ENCODE measurements at places on chromosomes 6 and 20.

DNA sequence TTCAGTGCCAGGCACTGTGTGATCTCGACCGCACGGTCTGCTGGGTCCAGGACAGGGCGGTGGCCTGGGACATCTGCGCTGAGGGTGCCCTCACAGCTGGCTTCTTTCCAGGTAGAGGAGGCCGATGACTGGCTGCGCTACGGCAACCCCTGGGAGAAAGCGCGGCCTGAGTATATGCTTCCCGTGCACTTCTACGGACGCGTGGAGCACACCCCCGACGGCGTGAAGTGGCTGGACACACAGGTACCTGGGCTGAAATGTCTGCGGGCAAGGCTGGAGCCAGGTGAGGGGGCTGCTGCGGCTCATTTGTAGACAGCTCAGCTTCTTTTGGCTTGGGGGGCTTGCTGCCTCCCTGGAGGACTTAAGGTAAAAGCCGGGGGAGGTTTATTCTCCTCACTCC lies 26.6 kb downstream of the PYGB start:
- DNase-seq = no peak

GRCh38 chr20:2816030-2816582 lies at the start of gene TMEM239:
Gene TMEM239, plus strand, starts transcription at chr20:2816364. Its CDS starts 191 bp downstream, at chr20:2816555.
- DNase-seq = no peak

GRCh38 chr20:25126204-25127029 lies 44.5 kb upstream of the VSX1 start:
- DNase-seq = no peak

DNA sequence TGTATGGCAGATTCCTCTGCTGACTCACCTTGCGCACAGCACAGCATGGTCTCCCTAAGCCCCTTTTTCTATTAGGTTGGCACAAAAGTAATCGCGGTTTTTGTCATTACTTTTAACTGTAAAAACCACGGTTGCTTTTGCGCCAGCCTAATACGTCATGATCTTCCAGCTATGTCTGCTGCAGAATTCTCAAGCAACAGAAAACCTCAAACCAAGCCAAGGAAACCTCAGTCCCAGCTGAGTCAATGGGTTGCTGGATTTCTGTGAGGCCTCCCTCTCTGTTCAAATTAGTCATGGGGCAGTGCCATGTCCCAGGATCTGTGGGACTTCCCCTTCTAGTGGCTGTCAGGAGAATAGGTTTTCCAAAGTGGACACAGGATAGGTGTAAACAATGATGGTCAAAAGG lies 15.7 kb upstream of the ENPP1 start:
- DNase-seq = no peak

DNA sequence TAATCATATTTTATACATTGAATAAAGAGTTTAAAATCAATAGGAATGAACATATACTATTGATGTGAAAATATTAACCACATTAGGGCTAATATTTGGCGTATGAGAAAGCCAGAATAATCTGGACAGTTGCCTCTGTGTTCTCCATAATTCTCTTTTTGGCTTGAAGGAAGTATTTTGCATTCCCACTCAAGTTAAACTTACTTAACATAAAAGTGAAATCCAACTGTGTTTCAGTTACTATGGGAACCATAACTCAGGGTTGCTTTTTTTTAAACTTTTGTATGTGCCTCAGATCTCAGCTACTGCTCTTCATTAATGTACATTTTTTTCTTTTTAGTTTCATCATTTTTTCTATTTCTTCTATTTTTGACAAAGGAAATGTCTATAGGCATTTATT lies 479.8 kb downstream of the NKAIN2 start:
- no peak for DNase-seq

- DNase-seq = no peak
Measured at GRCh38 chr20:41180599-41181333, 43.4 kb downstream of the PLCG1 start.

- no peak for DNase-seq
Measured at GRCh38 chr20:50636601-50637540, 54.5 kb downstream of the RIPOR3 start.

- no peak for DNase-seq
Measured at GRCh38 chr6:100913400-100914276, 32.5 kb upstream of the ASCC3 start.

- DNase-seq = no peak
Measured at GRCh38 chr6:70281923-70282311, 21.0 kb downstream of the COL9A1 start.

- DNase-seq = no peak
Measured at GRCh38 chr6:97909380-97909779, 626.4 kb upstream of the MMS22L start.

DNA sequence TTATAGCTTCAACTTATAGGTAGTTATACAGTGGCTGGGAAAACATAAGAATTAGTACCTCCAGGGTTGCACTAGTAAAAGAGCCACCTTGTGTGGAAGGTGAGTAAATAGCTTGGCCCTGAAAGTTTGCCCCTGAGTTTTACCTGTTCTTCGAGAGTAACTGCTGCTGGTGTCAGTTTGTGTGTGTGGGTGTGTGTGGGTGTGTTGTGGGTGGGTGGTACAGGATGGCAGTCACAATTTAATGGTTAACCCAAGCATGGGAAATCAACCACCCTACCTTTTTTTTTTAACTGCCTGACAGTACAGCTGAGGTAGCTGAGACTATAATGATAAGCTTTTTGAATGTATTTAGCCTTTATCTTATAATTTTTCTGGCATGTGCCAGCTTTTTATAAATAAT lies 137.3 kb downstream of the STXBP5 start:
- peak; percentile 10 for DNase-seq

DNA sequence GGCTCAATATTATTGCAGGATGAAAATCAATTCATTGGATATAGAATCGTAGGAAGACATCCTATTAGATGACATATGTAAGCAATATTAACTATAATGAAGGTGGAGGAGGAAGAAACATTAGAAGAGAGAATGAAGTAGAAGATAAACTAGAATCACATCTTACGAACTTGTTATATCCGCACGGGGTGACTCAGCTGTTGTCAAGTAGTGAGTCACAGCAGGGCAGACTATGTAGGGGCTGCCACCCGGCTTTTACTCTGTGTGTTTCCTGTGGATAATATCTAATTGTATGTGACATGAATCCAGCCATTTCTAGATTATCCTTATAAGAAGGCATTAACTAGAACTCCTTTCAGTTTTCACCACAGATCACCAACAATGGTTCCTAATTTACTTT lies 520.2 kb downstream of the DOK5 start:
- DNase-seq = peak; percentile 14

DNA sequence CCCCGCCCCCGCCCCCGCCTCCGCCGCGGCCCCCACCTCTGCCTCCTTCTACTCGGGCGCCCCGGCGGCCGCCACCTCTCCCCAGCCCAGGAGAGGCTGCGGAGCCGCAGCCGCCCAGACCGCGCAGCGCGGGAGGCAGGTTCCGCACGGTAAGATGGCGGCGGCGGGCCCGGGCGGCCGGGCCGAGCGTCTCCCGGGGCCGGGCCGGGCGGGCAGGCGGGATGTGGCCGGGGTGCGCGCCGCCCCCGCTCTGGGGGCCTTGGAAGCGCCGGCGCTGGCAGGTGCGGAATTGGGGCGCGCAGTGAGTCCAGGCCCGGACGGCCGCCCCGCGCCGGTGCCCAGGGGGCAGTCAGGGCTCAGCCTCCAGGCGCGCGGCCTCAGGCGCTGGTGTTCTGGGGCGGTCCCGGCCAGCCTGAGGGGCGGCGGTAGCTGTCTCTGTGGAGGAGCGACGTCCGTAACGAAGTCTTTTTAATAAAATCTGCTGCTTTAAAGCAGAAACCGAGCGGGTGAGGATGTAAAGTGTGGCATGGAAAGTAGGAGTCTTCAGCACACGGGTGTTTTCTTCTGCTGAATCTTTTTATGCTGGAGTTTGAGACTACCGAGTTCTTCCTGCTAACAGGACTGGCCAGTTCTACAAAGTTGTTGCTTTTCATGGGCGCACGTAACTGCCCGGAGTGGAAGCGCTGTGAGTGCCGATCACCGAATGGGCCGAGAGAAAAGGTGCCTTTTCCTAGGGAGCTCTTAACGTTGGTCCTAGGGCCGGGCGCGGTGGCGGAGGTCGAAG lies at the start of gene GID8:
TSS of gene GID8 (plus strand) at position 43 of the 784 bp plus-strand sequence. CDS start 3,356 bp downstream, outside the sequence.
- DNase-seq = no peak

DNA sequence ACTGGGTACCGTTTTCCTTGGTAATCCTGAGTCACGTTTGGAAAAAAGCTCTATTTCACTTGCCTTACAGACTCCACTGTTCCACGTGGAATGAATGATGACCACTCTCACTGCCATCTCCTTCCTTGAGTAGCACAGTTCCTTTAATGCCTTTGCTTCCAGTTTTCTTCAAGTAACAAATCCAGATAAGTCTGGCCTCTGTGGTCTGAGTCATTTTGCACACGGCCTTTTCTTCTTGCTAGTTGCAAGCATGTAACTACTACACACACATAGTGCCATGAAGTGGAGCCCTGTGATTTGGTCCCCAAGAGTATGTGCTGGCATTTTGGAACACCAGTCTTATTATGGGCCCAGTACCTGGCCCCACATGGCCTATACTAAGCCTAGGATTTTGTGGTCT lies 182.8 kb downstream of the SASH1 start:
- DNase-seq = no peak

DNA sequence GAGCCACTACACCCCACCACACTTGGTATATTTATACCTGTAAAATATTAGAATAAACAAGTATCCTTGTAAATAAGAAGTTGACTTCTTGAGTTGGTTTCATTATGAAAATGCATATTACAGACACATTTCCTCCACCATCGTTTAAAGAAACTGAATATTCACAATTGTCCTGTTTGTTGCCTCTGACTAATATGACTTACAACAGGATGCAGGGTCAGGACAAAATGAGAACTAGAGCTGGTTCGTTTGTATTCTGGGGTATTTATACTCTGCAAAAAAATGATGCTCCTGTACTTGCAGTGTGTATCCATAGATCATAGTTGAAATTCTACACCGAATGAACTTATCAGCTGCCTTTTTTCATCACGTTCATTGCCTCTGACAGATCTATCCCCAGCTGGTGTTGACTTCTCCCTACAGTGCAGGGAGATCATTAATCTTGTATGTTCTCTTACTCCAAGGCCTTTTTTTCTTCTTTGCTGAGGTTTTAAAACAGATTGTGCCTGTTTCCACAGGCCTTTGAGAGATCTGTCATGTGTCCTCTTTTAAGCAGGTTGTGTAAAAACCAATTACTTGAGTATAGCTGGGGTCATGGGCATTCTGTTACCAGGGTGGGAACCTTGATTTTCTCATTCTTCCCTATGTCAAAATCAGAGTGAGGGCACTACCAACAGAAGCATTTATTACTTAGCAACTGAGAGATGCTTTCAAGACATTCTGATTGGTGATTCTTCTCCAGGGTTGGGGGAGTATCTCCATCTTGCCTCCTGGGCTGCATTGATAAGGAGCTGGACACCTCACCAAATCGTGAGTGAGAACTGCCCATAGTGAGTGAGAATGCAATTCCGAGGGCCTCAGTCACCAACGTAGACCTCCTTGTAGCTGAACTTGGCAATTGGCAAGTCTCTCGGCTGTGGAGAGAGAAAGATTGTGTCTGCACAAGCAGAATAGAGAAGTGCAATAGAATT lies 78.8 kb upstream of the CD83 start:
- no peak for DNase-seq

DNA sequence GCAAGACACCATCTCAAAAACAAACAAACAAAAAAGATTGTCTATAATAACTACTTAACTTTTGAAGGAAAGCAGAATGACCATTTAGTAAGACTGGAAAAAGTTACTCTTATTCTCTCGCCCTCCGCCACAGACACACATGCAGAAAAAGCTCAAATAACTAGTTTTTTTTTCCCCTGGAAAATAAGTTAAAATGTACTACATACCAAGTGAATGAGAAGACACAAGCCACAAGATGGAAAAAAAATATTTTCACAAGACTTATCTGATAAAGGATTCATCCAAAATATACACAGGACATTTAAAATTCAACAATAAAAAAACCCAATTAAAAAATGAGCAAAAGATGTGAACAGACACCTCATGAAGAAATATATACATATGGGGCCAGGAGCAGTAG lies 31.9 kb downstream of the NUDT3 start:
- DNase-seq = no peak

- DNase-seq = no peak
Measured at GRCh38 chr20:59987135-59987534, 28.9 kb downstream of the CDH26 start.

GRCh38 chr6:53727748-53728147 lies 62.2 kb upstream of the KLHL31 start:
- peak; percentile 21 for DNase-seq

DNA sequence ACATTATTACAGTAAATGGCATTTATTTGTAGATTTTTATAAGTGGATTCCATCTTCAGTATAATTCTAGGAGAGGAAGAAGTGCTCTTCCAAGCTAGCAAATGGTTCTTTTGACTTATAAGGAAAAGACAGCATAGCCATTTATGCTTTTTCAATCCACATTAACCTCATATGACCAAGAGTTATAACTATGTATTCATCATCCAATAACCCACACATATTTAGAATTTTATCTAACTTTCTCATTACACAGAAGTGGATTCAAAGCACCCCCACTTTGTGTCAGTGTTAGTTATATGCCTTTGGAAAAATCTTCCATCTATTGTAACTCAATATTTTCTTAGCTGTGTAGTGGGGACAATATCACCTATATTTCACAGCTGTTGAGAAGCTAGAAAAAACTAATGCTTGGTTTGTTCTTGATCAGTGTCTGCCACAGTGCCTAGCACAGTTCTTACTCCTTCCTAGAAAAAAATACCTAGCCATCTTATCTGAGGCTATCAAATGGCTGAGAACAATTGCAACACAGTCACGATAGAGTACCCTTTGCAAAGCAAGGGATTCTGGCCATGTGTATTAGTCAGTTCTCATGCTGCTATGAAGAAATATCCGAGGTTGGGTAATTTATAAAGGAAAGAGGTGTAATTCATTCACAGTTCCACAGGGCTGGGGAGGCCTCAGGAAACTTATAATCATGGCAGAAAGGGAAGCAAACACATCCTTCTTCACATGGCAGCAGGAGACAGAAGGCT lies 986.3 kb downstream of the TFAP2A start:
- no peak for DNase-seq

GRCh38 chr20:37333848-37334318 lies 12.1 kb upstream of the SRC start:
- no peak for DNase-seq

- DNase-seq = no peak
Measured at GRCh38 chr6:124462750-124463149, 499.5 kb upstream of the RNF217 start.

GRCh38 chr6:142276256-142276655 lies 25.6 kb upstream of the ADGRG6 start:
- no peak for DNase-seq

DNA sequence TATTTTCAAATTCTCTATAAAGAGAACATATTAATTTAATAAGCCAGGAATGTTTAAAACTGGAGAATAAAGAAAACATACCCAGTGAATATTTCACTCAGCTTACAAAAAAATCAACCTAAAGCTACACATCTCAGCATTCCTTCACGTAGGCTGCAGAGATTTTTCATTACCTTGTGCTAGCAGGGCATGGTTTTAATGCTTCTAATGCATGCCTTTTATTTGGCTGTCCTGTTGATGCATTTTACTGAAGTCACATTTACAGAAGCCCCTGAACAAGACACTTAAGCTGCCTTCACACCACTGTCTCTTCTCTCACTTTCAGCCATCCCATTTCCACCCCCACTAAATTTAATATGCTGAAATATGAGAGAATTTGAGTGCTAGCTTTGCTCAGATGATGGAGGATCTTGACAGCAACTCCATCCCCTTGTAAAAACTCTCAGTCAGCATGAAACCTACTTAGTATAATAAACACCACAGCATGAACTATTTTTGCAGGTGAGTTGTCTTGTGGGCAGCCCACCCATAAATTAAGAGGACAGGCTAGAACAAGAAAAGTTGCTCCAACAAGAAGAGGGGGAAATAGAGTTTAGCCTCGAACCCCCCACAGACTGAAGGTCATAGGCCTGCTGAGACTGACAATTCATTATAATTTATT lies 159.4 kb downstream of the SIM1 start:
- no peak for DNase-seq

GRCh38 chr6:138442663-138443062 lies 38.6 kb downstream of the HEBP2 start:
- DNase-seq = no peak
